Stimulated activated CD8-positive, alpha-beta memory T cell treated with anti-CD3 and anti-CD28 coated beads, Interleukin-15, amount 100 ng/mL, for 4 hours (primary cell): ENCODE measurements at places on chromosomes 5 and 9.

DNA sequence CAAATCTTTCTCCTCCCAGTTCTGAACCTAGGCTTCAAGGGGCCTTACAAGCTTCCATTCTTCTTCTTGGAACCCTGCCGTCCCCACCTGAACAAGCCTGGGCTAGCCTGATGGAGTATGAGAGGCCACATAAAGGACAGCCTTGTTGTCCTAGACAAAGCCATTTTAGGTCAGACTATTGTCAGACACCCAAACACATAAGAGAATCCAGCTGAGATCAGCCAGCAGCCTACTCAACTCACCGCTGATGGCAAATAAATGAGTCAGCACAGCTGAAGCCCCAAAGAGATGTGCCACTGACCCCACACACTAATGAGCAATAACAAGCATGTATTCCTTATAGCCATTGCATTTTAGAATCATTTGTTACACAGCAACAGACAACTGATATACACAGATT is 33.8 kb downstream of the SVEP1 start:
- DNase-seq: no peak

DNA sequence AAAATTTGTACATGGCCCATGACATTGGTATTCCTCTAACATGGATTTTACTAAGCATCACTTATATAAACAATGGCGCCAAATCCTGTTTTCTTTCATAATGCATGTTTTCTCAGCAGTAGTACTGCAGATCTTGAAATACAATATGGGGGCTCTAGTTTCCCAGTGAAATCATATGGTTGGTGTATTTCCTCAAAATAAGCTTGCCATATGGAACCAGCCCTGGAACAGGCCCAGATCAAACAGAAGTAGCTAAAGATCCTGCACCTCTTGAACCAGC is 163.9 kb downstream of the ZNF608 start:
- no peak for DNase-seq

DNA sequence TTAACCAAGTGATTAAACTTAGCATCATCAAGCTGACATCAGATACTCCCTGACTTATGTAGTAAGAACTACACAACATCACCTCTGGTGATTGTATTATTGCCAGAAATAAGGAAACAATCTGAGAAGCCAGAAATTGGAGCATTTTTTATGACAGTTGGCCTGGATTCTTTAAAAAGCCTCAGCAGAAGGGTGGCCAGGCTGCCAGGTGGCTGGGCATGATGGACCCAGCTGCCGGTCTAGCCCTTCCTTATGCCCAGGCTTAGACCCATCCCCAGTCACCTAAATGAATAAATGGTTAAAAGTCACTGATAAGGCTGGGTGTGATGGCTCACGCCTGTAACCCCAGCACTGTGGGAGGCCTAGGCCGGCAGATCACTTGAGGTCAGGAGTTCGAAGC is 12.8 kb downstream of the OR1K1 start:
- no peak for DNase-seq

GRCh38 chr5:7991125-7991821 is 122.3 kb downstream of the MTRR start:
- DNase-seq: no peak

GRCh38 chr9:6695121-6695814 is 49.7 kb upstream of the GLDC start:
- DNase-seq: no peak

DNA sequence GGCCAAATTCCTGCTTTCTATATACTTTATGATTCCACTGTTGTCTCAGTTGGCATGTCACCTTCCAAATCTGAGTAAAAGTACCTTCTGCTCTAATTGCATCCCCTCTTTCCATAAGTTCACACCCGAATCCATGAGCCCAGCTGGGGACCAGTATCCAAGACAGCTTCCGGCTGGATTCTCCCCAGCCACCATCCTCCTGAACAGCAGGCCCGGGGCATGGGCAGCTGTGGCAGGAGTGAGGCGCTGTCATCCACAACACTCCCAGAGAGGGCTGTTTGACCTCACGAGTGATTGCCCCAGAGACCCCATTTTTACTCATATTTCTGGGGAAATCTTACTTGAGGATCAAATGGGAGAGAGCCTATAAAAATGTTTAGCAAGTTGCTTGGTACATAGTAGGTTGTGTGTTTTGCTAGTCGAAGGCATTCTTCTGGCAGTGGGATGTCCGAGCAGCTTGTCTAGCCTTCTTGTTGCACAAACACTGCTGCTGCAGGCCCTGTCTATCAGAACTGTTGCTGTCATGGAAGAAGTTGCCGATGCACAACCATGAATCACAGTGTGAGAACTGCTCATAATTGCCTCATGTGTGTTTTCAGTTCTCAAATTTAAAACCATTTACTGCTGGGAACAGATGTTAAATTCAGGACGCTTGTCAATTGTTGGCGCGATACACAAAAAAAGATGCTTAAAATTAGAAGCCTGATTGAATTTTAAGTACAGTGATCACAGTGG is 93.8 kb downstream of the HSPA4 start:
- DNase-seq: no peak

GRCh38 chr5:166353580-166353979 is 1937.9 kb upstream of the WWC1 start:
- no peak for DNase-seq

GRCh38 chr5:8184455-8185063 is 315.6 kb downstream of the MTRR start:
- no peak for DNase-seq

DNA sequence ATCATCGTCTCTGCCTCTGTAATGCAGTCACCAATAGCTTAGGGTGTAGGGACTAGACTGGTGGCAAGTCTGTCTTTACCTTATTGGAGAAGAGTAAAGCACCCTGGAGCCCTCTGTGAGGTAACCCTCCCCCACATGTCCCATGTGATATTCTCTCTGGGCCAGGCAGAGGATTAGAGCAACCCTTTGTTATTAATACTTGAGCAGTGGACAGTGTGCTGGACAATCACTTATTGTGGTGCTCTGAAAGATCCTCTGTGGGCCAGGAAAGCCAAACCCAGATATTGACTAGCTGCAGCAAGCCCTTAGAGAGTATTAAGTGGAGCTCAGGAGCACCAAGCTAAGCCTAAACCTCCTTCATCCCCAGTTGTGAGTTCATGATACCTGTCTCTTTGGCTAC is 139.7 kb upstream of the RUSC2 start:
- DNase-seq: no peak

GRCh38 chr9:113581865-113582697 is 118.6 kb downstream of the RGS3 start:
- peak; percentile 51 for DNase-seq

GRCh38 chr9:99822109-99822805 is 572 bp downstream of the NR4A3 start:
- DNase-seq: peak; percentile 26

DNA sequence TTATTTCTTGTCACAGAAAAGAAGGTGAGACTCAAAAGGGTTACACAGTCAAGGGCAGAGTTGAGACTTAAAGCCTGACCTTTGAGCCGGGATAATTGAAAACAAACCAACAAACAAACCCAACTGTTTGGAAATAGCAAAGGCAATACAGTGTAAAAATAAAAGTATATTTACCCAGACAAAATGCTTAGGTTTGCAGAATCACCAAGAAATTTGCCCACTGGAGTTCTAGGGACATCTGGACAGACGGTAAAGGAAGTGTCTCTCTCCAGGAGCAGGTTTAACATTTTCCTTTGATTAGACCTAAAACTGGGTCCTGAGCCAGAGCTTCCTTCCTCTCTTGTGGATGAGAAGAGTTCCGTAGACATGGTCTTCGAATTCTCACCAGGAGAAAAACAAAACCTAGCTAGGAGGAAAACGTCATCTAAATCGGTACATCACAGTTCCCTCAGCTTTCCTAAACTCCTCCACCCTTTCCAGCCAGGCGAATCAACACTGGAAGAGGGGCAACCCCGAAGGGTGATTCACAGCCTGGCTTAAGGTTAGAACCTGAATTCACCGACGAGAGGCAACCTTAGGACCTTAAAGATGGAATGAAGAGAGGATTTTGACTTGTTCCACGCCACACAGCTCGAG is 673 bp downstream of the CDC25C start:
- no peak for DNase-seq

DNA sequence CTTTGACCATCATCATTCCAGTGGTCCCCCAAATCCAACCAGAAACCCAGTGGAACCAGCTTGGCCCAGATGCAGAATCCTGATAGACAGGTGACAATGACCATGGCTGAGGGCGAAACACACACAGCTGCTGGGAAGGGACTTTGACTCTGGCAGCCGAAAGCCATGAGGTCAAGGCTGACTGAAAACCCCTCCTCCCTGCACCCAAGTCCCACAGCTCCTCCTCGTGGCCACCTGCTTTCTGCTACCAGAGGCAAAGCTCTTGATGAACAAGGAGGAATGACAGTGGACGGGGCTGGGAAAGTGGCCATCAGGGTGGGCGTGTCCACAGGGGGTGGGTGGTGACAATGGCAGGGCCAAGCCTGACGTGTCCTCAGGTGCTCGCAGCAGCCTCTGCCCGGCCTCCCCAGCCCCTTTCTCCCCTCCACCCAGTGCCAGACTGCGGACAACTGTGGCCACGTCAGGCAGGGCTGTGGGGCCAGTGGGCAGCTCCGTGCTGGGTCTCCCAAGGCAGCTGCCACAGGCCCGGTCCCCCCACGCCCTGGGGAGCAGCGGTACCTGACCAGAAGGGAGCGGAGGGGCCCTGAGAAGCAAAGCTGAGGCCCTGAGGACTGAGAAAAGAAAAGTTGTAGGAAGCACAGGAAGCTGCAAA is 30.8 kb upstream of the SARDH start:
- DNase-seq: no peak

- DNase-seq: no peak
Observed at GRCh38 chr9:5518171-5518936, 8.0 kb downstream of the PDCD1LG2 start.

DNA sequence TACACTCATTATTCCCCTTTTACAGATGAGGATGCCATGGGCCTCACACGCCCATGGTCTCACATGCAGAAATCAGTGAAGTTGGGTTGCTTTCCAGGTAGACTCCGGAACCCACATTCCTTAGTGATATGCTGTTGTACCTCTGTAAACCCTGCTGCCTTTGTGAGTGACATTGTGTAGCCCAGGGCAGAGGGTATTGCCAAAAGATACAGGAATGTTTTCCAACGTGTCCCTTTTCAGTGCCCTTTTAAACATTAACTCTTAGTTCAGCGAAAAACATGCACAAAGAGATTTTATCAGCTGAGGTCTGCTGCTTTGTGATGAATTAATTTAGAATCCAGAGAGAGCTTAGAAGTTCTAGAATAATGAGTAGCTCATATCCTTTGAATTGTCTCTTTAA is 38.3 kb upstream of the TRMT10B start:
- no peak for DNase-seq

DNA sequence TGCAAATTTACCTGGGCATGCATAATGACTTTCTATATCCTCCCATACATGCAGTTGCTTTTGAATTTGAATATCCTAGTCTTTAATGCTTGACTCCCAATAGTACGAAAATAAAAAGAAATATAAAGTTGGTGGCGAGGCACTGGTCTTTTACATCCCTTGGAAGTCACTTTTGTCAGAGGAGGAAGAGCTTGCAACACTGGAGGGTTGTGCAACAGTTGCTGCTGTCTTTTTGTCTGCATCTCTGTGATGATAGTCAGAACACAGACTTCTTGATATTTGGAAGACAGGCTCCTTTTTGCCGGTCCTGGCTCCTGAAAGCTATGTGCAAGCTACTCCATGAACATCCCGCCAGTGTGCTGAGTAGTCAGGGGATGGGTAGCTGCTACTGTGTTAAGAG is 16.8 kb upstream of the SGCD start:
- DNase-seq: no peak

GRCh38 chr5:101142102-101142501 is 239.0 kb upstream of the ST8SIA4 start:
- no peak for DNase-seq

DNA sequence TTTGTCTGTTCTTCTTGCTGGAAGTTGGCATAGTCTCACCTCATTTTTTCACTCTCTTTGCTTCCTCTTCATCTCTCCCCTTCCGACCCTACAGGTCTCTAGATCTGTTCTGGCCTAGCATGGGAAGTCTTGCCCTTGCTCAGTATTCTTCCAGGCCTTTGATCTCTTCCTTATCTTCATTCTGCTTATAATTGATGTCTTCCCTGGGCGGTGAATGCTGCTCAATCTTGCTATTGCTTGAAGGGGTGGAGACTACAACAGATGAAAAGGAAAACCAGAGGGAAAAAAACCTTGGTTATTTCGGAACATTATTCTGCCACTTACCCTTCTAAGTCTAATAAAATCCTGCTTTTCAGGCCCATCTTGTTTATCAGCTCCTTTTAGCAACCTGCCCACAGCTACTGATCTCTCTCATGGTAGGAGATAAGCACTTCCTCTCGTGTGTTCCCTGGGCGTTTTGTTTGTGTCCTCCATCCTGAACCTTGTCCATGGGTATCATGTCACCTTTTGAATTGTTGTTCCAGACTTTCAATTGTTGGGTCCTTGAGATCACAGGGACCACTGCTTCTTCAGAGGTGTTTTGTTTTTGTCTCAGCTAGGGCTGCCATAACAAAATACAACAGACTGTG is 375.6 kb downstream of the ADGRV1 start:
- no peak for DNase-seq

DNA sequence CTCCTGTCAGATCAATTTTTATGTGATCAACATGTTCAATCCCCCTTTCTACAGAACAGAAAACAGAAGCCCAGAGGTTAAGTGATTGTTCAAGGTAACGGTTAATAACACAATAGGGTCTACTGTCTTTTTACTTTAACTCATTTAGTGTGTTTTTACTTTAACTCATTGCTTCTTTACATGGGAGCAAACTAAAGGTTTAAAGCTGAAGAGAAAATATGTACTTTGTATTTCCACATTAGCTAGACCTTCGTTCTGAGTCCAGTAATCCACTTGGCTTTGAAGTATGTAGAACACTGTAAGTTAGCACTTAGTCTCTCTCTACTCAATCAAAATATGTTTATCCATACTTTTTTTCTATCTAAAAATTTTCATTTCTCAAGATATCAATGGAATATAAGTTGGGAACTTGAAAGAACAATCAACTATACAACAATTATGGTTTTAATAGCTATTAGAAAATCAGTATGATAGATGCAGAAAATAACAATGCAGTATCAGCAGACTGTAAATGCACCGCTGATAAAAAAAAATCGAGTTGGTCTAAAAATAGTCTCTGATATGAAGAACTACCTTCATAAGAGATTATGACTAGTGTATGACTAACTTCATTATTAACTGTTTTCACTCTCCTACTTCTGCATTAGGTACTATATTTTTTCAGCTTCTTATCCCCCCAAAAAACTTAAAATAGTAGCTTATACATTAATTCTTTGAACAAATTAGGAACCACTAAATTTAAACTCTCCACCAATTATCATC is 20.6 kb downstream of the PGGT1B start:
- no peak for DNase-seq
